Stomach (tissue), 19 donors: ENCODE measurements at places on chromosomes 7 and 10. TPM values are rescaled to one million over a fixed set of nuclear protein-coding genes. Genes with fewer than 3 reads are reported as not detected.
A peak's percentile ranks its signal among the peaks of the same experiment; 100 is the strongest.

GRCh38 chr7:139830782-139831501 is 1.9 kb downstream of the TBXAS1 start:
- H3K27me3 ChIP-seq = no peaks in the 10 kb centered on the region
- peak overlapping the region; percentile 33 for H3K4me3 ChIP-seq
- DNase-seq = no peak
- no peaks in the 10 kb centered on the region for H3K36me3 ChIP-seq
- H3K27ac ChIP-seq = peak overlapping the region; percentile 78
- peaks cover 36% of the 10 kb centered on the region for H3K4me1 ChIP-seq

DNA sequence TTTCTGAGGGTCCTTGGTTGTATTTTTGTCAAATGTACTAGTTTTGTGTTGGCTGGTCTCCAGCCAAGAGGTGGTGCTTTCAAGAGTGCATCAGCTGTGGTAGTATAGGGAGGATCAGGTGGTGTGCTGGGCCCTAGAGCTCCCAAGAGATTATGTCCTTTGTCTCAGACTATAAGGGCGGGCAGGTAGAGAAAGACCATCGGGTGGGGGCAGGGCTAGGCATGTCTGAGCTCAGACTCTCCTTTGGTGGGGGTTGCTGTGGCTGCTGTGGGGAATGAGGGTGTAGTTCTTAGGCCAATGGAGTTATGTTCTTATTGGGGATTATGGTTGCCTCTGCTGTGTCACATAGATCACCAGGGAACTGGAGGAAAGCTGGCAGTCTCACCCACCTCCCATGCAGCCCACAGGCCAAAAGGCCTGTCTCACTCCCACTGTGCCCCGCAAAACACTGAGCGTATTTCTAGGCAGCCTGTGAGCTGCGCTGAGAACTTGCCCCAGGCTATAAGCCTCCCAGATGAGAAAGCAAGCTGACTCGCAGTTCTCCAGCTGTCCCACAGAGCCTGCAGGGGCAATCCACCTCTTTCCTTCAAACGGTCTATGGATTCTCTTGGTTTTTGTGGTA is 1066.7 kb downstream of the GRM8 start:
- H3K27ac ChIP-seq = no peak overlapping the region
- no peaks in the 10 kb centered on the region for H3K36me3 ChIP-seq
- DNase-seq = no peak
- H3K4me3 ChIP-seq = no peak overlapping the region

DNA sequence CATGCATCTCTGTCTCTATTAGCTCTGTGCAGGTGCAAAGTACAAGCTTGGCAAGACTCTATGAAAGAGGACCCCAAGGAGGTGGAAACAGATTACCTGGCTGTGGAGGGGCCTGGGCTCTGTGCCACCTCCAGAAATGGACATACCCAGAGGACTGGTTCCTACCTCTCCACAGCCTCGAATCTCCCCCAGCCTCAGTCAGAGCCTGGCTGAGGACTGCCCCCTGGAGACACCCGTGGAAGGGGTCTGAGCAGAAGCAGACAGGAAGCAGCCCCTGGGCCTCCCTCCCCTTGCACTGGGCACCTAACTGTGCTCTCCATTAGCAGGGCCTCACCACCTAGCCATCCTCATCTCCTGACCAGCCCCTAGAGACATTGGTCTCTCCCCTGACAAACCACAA is 92.0 kb downstream of the DLG5 start:
- H3K4me3 ChIP-seq = no peak overlapping the region
- DNase-seq = no peak
- no peaks in the 10 kb centered on the region for H3K27me3 ChIP-seq

DNA sequence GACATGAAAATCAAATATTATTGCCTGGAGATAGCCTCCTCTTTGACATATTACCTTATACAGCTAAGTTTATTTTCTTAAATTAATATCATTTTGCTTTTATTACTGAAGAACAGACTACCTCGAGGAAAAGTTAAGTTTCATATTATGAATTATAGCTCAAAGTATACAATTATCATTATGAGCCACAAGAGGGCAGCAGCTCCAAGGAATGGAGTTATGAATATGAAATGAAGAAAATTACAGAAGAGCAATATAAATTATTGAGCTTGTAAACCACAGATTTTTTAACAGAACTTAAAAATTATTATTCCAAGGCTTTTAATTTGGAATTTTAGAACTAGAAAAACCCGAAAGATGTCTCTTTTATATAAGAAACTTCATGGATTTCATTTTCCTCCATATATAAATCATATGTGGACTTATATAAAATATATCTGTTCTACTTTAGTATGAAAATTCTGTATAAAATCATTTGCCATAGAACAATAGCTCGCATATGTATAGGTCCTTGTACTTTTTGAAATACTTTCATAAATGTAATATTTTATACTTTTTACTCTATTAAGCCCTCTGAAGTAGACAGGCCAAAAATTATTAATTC is 40.1 kb downstream of the IQUB start:
- no peaks in the 10 kb centered on the region for H3K27me3 ChIP-seq
- no peak for DNase-seq
- no peaks in the 10 kb centered on the region for H3K36me3 ChIP-seq
- no peak overlapping the region for H3K4me3 ChIP-seq
- peaks cover 3% of the 10 kb centered on the region for H3K4me1 ChIP-seq
- no peak overlapping the region for H3K27ac ChIP-seq

Gene BICC1
- 6.2 TPM for total RNA-seq

Gene RAB18
- 34.2 TPM for total RNA-seq

Gene TET1
- total RNA-seq = 9.9 TPM

DNA sequence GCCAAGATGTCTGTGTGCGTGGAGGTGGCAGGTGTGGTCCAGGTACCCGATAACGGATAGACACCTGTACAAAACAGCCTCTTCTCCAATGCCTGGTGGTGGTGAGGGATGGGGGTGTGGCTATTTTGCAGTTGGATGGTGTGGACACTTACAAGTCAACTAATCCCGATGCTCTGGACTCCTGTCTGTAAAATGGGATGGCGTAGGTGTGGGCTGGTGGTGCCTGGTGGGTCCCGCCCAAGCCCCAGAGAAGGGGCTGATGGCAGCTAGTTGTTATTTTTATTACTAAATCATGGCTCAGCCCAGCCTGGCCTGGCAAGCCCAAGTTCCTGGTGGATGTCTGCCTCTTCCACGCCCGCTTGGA is 22.3 kb downstream of the GTF2IRD1 start:
- H3K27me3 ChIP-seq = no peaks in the 10 kb centered on the region
- no peak overlapping the region for H3K4me3 ChIP-seq
- DNase-seq = no peak
- peak overlapping the region; percentile 94 for H3K27ac ChIP-seq
- peaks cover 77% of the 10 kb centered on the region for H3K4me1 ChIP-seq

GRCh38 chr7:107838816-107839565 is 36.0 kb upstream of the SLC26A3 start:
- H3K4me1 ChIP-seq = no peaks in the 10 kb centered on the region
- H3K4me3 ChIP-seq = no peak overlapping the region
- H3K27me3 ChIP-seq = no peaks in the 10 kb centered on the region

Gene CAMK2B
- 4.6 TPM for total RNA-seq

DNA sequence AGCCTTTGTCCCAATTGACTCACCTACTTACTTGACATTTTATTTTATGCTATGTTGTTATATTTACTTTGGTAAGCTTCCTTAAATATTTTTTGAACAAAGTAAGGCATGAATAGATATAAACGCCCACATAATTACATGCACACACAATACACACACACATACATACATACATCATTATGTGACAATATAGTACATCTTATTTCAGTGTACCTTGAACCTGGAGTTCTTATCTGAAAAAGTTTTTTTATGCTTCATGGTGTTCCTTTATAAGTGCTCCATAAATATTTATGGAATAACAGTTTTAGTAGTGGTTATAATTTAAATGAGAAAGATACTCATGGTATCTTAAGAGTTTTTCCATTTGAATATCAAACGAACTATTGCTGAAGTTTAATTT is 102.8 kb upstream of the MTPN start:
- H3K27ac ChIP-seq = no peak overlapping the region
- H3K4me1 ChIP-seq = no peaks in the 10 kb centered on the region
- no peaks in the 10 kb centered on the region for H3K36me3 ChIP-seq
- H3K27me3 ChIP-seq = no peaks in the 10 kb centered on the region
- H3K4me3 ChIP-seq = no peak overlapping the region
- DNase-seq = no peak

Gene PMS2
- 8.3 TPM for total RNA-seq

Gene LRRC18
- not detected for total RNA-seq

DNA sequence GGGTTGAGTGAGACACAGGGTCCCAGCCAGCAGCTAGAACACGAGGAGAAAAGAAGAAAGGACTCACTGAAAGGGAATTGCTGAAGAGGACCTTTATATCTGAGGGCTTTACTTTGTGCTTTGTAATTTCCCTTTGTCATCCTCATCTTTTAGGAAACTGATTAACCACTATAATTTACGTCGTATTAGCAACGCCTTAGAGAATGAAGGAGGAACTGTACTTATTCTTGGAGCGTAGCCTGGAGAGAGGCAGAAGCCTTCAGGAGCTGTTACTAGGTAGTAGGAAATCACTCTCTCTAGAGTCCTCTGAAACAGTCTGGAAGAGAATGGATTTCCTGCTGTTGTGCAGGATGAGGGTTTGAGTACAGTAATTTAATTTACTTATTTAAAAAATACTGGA is 101.0 kb upstream of the STEAP1B start:
- H3K4me3 ChIP-seq = no peak overlapping the region
- no peaks in the 10 kb centered on the region for H3K36me3 ChIP-seq
- H3K4me1 ChIP-seq = peaks cover 5% of the 10 kb centered on the region
- H3K27ac ChIP-seq = no peak overlapping the region
- DNase-seq = no peak

- no peak for DNase-seq
- H3K36me3 ChIP-seq = no peaks in the 10 kb centered on the region
- no peaks in the 10 kb centered on the region for H3K4me1 ChIP-seq
- no peak overlapping the region for H3K4me3 ChIP-seq
- H3K27ac ChIP-seq = no peak overlapping the region
Observed at GRCh38 chr10:48711830-48712229, 27.2 kb downstream of the WDFY4 start.

Gene GNAT3
- total RNA-seq = not detected
